NCI-H69 (cell line): ENCODE measurements at places on chromosomes 7 and 10.

- DNase-seq = peak; percentile 98
These were observed 425.2 kb upstream of the NFE2L3 start for GRCh38 chr7:25726781-25727311.

- DNase-seq = peak; percentile 44
These were observed 480.3 kb upstream of the C7orf33 start for GRCh38 chr7:148110097-148110868.

- no peak for DNase-seq
These were observed 152.3 kb downstream of the CPED1 start for GRCh38 chr7:121140790-121141189.

GRCh38 chr7:70763961-70764691 lies 367.8 kb upstream of the GALNT17 start:
- no peak for DNase-seq

DNA sequence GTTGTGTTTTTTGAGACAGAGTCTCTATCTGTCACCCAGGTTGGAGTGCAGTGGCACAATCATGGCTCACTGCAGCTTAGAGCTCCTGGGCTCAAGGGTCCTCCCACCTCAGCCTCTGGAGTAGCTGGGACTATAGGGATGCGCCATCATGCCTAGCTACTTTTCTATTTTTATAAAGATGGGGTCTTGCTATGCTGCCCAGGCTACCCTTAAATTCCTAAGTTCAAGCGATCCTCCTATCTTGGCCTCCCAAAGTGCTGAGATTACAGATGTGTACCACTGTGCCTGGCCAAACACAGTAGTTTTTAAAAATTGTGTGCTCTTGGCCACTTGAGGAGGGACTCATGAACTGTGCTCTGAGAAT lies 10.6 kb upstream of the TLX1 start:
- DNase-seq = no peak

DNA sequence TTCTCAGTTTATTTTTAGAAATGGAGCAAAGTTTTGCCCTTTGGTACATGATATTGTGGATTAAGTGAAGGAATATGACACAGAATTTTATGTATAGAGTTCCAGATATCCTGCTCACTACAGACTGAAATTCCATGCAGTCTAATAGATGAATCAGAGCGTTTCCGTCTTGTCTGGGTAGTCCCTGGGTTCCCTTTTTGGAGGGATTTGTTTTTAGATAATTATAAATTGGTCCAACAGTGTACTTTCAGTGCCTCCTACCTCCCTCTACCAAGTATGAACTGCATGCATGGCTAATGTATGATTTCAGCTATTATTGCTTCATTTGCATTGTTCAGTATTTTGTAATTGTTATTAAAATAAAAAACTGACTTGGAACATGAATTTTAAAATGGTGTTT lies 74.4 kb downstream of the SEPTIN7 start:
- peak; percentile 10 for DNase-seq

- DNase-seq = no peak
These were observed 93.1 kb downstream of the COBL start for GRCh38 chr7:51223505-51223904.
